ENCODE measurements at places on chromosomes 11 and 22. TPM values are rescaled to one million over a fixed set of nuclear protein-coding genes. Genes with fewer than 3 reads are reported as not detected.

DNA sequence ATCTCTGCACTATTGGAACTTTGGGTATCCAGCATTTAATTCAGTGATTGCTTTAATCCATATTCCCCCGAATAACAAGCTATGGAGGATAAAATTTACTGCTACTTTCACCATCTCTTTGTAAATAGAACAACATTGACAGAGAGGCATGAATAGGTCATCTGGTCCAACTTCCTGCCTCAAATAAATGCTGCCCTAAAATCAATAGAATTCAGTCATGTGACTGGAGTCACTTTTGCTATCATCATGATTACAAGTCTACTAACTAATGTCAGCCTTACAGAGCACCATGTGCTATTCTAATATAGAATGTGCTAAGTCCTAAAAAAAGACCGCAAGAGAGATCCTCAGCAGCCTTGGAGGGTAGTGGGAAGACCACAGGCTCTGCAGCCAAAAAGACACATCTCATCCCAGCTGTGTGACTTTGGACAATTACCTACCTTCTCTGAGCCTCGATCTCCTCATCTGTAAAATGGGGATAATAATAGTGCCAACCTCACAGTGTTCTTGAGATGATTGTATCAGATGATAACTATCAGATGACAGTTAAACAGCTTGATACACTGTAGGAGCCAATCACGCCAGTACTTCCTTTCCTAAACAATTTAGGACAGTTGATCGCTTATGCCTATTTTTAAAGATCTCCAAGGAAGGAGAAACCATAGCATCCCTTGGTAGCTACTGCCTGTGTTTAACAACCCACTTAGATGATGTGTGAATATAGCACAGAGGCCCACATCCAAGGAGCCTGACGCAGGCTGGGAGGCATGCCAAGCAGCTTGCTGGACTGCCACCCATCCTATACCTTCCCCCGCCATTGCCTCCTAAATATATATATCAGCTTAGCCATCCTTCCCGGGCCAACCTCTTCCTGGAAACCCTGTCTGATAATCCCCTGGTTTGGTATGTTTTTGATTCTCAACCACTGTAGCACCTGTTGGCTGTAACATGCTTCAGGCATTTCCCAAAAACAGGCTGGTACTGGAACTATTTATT lies 77.3 kb upstream of the PHF21A start:
- no peak for DNase-seq
- no peak overlapping the region for H3K27ac ChIP-seq
- no peak overlapping the region for H3K4me3 ChIP-seq
- no peaks in the 10 kb centered on the region for H3K36me3 ChIP-seq

- H3K4me3 ChIP-seq, result no peak overlapping the region
- no peaks in the 10 kb centered on the region for H3K36me3 ChIP-seq
Measured at GRCh38 chr11:117642835-117643234, 154.2 kb downstream of the DSCAML1 start.

GRCh38 chr11:44472916-44473315 lies 92.5 kb upstream of the CD82 start:
- H3K4me1 ChIP-seq, result no peaks in the 10 kb centered on the region
- no peak overlapping the region for H3K27ac ChIP-seq
- H3K36me3 ChIP-seq, result no peaks in the 10 kb centered on the region
- H3K27me3 ChIP-seq, result no peaks in the 10 kb centered on the region

- no peak for DNase-seq
- H3K27me3 ChIP-seq, result no peaks in the 10 kb centered on the region
- peaks cover 10% of the 10 kb centered on the region for H3K4me1 ChIP-seq
- no peak overlapping the region for H3K4me3 ChIP-seq
- H3K36me3 ChIP-seq, result no peaks in the 10 kb centered on the region
- H3K27ac ChIP-seq, result no peak overlapping the region
Measured at GRCh38 chr11:46339816-46340215, 7.4 kb upstream of the DGKZ start.

DNA sequence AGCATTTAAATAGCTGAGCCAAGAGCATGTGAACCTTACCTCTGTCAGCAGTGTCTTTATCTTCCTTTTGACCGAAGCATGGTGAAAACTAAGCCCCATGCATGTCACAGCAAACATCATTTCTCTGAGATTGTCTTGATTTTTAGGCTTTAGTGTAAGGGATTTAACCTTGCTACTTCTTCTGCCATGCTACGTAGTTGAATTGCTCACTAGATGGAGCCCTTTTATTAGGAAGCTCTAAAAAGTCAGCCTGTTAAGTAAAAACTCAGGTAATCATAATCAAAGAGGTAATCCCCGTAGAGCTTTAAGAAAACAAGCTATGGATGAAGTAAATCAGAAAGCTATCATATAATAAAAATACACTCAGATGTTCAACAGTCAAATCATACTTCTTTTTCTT lies 149.5 kb downstream of the PGR start:
- H3K27ac ChIP-seq, result no peak overlapping the region
- no peak overlapping the region for H3K4me3 ChIP-seq
- H3K27me3 ChIP-seq, result no peaks in the 10 kb centered on the region

IGSF22 gene
- total RNA-seq, result not detected

MFNG gene
- total RNA-seq, result 3.6 TPM

All from Caco-2 (cell line).